NCI-H2227 treated with DMSO at 0.1 percent for 48 hours (cell line): ENCODE measurements at places on chromosomes 1 and 21.

- no peak for DNase-seq
These were observed 12.6 kb downstream of the FUBP1 start for GRCh38 chr1:77966291-77966690.

- no peak for DNase-seq
These were observed 1.4 kb downstream of the ATP5PO start for GRCh38 chr21:33914188-33914587.

DNA sequence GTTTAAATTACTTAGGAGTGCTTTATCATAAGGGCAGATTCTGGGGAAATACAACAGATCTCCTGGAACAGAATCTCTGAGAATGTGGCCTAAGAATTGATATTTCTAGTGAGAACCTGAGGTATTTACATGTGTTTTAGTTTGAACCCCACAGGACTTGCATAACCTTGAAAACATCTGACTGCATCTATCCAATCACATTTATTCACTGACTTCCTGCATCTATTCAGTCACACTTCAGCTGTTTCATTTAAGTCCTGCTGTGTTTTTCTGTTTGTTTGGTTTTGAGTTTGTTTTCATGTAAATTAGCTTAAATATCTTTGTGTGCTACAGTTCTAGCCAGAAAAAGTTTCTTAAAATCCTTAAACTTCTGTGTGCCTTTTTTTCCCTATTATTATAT is 1260.7 kb downstream of the PLA2G4A start:
- DNase-seq: no peak

- DNase-seq: no peak
These were observed 232.0 kb upstream of the PLXNA2 start for GRCh38 chr1:208475951-208476845.

- DNase-seq: peak; percentile 39
These were observed 1.1 kb downstream of the MIA3 start for GRCh38 chr1:222618880-222619596.

DNA sequence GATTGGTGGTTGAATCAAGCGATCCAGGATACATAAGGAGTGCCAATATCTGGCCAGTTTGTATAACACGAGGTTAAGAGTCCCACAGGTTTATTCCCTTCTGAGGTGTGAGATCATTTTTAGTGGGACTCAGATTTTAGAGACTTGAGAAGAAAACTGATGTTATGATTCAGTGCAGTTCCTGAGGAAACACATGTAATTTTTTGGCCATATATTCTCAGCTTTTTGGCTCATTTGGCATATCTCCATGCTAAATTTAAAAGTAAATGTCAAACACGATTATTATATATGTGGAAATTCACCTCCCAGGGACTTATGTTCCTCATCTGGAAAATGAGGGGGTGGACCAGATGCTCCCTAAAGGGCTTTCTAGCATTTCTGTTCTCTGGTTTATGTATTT is 39.2 kb upstream of the SERBP1 start:
- DNase-seq: no peak

DNA sequence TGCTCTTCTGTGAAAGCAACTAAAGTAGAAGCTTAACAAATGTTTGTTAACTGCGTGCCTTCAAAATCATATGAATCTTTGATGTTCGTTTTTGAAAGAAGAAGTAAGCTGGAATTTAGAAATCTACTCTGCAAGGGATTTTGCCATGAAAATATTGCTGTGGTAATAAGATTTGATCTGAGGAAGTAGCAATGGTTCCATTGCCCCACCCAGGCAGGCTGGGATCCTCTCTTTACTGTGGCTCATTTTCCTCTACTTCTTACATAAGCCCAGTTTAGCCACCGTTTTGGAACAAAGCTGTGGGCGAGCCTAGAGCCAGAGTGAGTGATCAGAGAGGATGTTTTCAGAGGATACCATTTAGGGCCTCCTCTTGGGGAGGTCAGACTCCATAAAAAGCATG is 20.3 kb upstream of the PTGFRN start:
- DNase-seq: no peak

DNA sequence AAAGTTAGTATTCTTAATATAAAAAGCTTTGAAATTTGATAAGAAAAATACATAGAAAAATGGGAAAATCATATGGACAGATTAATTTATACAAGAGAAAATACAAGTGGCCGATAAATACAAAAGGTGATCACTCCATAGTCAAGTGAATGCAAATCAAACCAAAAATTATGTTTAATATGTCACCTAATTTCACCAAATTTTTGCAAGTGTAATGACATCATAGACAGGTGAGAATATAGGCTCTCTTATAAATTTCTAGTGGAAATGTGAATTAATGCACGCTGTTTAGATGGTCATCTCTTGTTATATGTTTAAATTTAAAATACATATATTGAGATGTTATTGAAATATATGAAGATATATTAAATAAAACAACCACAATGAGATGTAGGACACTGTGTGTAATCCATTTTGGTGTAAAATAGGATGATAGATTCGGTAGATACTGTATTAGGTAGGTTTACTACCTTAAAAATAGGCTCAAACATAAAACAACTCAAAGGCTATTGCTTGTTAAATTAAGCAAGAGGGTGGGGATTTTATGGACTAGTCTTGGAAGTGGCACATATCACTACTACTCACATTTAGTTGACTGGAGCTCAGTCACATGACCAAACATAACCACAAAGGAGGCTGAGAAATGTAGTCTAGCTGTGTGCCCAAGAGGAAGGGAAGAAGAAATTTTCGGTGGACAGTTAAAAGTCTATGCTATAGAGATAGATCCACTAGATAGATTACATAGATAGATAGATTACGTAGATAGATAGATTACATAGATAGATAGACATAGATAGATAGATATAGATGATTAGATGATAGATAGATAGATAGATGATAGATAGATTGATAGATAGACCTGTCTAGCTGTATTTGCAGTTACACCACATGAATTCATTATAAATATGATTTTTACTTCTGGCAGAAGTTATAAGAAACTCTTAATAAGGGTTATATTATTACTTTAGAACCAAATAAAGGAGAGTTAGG is 9.2 kb downstream of the INSL5 start:
- no peak for DNase-seq

- DNase-seq: no peak
These were observed 97.6 kb upstream of the KAZN start for GRCh38 chr1:14500912-14501311.

DNA sequence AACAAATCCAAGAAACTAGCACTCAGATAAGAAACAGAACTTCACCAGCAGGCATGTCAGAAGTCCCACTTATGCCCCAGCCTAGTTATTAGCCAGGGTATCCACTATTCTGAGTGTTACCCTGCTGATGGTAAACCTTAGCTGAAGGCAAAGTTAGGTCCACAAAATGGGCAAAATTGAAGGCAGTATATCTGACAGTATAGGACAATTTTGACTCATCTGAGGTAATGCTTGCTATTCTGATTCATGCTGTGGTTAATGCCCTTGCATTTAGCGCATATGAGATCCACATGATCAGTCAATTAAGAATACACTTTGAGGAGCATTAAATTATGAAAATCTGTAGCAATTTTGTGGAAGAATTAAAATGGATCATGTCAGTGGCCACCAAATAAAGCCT is 15.1 kb downstream of the IFI44 start:
- no peak for DNase-seq

- no peak for DNase-seq
These were observed 67.3 kb downstream of the STUM start for GRCh38 chr1:226615876-226616275.

DNA sequence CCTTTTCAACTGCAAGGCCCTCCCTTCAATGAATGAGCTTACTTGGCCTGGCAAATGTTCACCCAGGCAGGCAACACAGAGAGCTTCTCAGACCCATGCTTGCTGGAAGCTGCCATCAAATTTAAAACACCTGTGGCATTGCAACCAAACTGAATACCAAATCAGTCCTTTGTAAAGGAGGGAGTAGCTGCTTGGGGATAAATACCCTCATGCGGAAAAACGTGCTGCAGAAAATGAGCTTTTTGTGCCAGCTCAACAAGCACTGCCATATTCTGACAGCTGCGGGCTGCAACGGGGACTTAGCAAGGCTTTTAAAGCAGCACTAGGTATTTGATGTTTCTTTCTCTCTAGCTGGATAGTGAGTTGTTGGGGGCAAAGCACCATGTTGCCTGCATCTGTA is 119.7 kb downstream of the PLPPR4 start:
- DNase-seq: no peak

GRCh38 chr1:203592730-203593129 is 33.9 kb upstream of the ATP2B4 start:
- DNase-seq: no peak

DNA sequence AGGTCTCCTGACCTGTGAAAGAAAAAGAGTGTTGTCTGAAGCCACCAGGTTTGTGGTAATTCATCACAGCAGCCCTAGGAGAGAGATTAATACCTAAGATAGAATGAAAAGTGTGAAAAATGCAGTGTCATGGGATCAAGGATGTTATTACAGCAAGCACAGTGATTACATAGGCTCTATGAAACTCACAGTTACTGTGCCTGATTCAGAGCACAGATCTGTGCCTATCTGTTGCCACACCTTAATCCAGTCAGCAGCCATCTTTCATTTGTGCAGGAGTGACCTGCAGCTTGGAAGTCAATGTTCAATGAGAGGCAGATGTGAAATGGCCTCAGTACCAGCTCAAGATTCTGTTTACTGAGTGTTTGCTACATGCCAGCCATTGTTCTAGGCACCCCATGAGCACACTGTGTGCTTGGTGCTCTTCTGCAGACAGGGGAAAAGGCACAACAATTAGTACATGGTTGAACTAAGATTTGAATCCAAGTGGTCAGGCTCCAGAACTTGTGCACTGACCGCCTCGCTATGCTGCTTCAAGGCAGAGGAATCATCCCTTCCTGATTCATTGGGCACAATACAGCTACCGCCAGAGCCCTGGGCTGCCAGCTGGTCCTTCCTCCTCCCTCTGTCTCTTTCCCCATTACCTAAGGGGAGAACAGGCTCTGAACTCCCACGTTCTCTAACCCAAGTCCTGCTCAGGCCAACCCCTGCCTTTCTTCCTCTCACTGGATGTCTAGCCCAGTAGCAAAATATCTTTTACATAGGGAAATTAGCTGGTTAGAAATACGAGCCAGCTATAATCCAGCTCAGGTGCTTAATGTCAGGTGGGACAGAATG is 56.3 kb upstream of the NEK2 start:
- no peak for DNase-seq

GRCh38 chr1:198850196-198850595 is 211.4 kb downstream of the PTPRC start:
- DNase-seq: no peak

GRCh38 chr21:46491553-46491952 is 32.9 kb downstream of the DIP2A start:
- DNase-seq: no peak

GRCh38 chr1:110068646-110069403 is 1.6 kb downstream of the ALX3 start:
- no peak for DNase-seq

DNA sequence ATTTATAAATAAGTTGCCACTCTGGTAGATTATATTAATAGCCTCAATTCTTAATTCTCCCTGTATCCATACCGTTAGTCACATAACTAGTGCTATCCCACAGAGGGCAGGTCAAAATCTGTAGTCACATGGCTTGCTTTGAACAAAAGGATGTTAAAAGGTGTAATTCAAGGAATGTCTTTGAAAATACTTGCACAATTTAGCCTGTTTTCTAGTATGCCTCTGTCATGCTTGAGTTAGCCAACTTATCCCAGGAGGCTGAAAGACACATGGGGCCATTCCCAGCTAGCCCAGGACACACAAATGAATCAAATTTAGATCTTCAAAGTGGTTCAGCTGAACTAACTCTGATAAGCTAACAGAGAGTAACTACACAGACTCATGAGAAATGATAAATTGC is 758.5 kb upstream of the NEGR1 start:
- DNase-seq: no peak

DNA sequence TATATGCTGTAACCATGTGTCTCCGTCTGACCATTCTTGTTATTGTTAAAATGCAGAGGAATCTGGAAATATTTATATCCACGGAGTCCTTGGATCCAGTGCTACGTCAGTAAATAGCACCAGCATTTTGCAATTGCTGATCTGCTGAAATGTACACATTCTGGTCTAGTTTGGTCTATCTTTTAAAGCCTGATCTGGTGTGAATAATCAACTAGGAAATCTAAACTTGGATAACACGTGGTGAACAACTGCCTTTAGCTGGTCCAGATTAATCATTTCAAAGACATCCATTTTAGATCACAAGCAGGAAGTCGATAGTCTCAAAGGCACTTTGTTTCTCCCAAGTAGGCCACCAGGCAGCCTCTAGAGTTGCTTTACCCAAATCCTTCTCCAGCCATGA is 32.6 kb downstream of the PDPN start:
- no peak for DNase-seq

GRCh38 chr1:70314706-70315304 is 39.7 kb downstream of the ANKRD13C start:
- peak; percentile 10 for DNase-seq

GRCh38 chr1:237804516-237804915 is 86.2 kb downstream of the ZP4 start:
- no peak for DNase-seq

- no peak for DNase-seq
These were observed 7.0 kb upstream of the ATF3 start for GRCh38 chr1:212601524-212601923.

GRCh38 chr1:37267111-37267835 is 207.1 kb upstream of the ZC3H12A start:
- DNase-seq: peak; percentile 54

- DNase-seq: no peak
These were observed 17.5 kb downstream of the KLHDC8A start for GRCh38 chr1:205339197-205339702.

GRCh38 chr1:11851180-11851579 is 3.6 kb upstream of the NPPA start:
- DNase-seq: no peak

DNA sequence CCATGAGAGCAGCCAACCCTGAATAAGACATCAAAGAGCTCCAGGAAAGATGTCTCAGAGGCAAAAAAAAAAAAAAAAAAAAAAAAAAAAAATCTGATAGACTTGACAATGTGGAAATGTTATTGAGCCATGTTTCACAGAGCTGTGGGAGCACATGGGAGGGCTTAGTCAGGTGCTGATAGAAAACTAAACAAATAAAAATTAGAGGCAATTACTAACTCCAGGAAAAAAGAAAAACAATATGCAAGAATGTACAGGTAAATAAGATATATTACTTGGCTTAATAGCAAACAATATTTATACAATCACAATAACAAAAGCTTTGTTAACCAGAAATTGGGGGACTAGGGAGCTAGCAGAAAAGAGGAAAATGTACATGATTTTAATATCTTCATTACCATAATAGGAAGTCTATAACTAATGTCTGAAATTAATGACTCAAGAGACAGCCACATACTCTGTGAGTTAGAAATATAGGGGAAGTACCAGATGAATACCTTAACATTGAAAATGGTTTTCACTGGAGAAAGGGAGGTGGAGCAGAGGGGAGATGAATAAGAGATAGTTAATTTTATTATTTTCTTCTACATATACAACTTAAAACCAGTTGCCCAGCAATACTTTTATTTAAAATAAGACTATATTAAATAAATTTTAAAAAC is 16.9 kb upstream of the RGS16 start:
- no peak for DNase-seq

- DNase-seq: no peak
These were observed 7.9 kb downstream of the MYOG start for GRCh38 chr1:203077956-203078355.
